Fibroblast of gingiva (primary cell): ENCODE measurements at places on chromosomes 2 and 18.

DNA sequence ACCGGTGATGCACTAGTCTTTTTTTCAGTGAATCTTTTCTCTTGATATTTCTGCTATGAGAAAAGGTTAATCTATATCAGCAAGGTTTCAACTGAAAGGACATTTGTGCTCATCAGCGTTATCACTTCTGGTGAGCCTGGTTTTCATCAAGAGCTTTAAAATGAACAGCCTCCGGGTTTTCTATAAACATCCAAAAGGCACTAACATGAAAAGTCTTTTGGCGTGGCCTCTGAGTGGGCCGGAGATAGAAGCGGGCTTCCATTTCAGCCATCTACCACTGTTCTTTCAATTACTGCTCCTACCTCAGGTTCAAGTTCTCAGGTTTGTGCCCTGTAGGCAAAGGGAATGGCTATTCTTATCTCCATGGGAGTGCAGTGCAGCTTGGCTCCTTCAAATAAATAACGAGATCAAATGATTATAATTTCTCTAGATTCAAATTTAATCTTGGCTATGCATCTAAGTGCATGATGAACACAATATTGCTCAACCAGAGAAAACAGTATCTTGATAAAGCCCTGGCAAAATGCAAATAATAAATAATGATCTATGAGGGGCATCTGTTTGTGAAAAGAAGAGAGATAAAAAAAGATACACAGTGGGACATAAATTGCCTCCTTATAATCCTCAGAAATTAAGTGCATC, 314.8 kb downstream of the CDH2 start:
- no peak for DNase-seq

- DNase-seq = peak; percentile 72
Measured at GRCh38 chr2:187554011-187554703, at the start of gene TFPI. TSS of gene TFPI (minus strand) at chr2:187554435. CDS start at chr2:187503768, 50,667 bp downstream.

DNA sequence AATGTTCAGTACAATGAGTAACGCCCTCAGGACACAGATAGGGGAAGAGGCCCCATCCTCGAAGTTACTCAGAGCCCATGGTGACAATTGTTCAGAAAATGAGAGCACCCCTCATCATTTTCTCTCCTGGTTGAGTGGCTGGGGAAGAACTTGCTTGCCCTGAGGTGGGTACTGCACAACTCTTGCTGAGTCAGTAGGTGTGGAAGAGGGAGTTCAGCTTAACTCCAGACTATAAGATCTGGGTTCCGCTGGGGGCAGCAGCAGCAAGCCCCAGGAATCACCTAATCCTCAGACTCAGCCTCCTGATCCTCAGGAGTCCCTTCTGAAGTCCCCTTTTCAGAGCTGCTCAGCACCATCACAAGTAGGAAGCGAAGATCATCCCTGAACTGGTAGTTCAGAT, 123.7 kb downstream of the PIEZO2 start:
- no peak for DNase-seq

DNA sequence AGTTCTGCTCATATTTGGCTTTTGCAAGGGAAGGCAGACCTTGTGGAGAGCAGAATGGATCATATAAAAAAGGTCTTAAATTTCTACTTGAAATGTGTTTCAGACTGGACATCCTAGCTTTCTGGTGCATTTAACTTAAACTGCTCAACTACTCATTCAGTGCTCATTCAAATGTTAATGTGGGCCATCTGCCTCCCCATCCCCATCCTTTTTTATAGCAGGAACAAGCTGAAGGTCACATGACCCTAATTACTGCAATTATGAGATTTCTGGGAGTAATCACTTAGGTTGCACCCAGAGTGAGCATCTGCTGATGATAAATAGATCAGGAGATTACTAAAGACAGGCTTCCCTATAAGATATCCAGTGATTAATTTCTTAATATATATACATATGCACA, 96.1 kb downstream of the MAP2 start:
- DNase-seq = no peak

- peak; percentile 23 for DNase-seq
Measured at GRCh38 chr2:232890896-232891601, 21.0 kb downstream of the SNORC start.

DNA sequence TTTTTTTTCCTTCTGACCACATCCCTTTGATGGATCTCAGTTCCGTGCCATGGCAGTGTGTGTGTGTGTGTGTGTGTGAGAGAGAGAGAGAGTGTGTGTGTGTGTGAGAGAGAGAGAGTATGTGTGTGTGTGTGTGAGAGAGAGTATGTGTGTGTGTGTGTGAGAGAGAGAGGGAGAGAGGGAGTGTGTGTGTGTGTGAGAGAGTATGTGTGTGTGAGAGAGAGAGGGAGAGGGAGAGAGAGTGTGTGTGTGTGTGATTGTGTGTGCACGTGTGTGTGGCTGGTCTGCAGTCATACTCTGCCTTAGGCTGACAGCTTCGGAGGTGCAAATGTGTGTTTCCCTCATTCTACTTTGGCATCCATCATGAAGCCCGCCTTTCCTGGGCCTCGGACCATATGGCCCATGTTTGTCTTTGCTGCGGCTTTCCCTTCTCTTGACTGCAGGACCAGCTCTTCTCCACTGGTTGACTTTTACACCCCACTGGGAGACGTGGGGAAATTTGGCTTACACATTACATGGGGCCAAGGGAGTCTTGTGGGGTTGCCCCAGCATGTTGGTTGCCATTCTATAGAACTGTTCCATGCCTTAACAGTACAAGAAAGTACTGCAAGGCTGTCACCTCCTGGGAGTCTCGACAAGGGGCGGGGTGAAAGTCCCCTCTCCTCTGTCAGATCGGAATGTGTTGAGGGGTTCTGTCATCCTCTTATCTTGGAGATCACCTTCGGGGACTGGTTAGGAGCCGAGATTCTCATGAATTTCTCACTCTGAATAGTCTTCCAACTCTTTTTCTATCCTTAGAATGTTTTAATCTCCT, 21.6 kb downstream of the TSN start:
- no peak for DNase-seq

DNA sequence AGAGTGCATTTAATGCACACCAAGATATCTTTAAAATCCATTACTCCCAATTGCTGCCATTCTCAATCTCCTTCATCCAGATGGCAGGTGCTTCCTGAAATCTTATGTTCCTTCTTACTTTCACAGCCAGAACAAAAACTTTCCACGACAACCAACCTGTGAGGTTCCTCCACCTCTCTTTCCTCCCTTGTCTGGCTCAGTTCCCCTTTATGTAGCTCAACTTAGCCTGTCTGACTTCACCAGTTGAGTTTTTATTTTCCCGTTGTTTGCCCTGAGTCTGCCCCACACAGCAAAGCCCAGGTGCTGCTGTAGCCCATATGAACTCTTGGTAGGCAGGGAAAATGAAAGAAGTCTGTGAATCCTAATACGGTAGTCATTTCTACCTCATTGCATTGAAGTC, 112.5 kb downstream of the MREG start:
- no peak for DNase-seq

DNA sequence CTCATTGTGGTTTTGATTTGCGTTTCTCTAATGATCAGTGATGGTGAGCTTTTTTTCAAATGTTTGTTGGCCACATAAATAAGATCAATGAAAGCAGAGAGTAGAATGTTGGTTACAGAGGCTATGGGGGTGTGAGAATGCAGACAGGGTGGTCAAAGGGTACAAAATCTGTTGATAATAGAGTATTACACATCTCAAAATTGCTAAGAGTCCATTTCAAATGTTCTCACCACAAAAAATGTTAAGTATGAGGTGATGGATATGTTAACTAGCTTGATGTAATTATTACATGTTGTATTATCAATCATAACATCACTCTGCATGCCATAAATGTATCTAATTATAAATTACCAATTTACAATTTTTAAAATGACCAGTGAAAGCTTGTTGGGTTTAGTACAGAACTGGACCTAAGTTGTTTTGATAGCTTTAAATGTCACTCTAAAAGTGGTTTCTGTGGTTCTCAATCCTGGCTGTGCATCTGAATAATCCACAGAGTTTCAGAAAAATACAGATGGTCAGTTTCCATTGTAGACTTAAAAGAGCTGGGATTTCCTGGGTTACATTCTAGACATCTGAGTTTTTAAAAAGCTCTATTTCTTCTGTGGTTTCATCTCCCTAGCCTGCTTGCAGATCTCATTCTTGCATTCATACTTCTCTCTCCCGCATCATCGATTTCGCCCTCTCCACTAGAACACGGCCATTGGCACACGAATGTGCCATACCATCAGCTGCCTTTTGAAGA, 286.0 kb upstream of the LYPD1 start:
- no peak for DNase-seq

DNA sequence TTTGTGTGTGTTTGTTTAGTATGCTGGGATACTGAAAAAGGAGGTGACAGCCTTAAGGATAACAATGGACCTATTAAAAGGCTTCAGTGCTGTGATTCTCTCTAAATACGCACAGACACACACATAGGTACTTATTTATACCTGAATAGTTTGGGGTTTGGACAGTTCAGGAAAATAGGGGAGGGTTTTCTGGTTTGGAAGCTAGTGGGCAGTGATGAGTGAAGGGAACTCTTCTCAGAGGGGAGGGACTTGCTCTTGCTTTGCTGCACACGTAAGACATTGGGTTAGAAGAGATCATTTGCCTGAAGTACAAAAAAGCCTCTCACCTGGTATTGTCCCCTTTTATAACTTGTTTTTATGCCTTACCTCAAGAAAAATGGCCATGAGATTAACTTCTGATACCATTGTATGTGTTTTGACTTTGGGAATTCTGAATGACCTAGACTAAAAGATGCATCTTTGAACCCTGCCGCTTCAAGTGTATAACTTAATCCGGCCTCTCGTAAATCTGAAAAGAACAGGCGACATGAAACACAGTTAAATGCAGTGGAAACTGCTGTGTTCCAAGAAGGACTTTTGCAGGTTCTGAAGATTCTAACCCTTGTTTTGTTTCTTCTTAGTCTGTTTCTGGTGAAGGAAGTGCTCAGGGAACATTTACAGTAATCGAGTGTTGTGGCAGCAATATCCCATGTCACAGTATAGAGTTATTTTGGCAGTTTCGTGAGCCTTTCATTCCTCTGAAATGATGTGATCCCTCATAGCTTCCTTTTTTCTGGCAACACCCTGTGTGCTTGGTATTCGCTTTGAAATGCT, 2.5 kb downstream of the CRIM1 start:
- peak; percentile 79 for DNase-seq

- no peak for DNase-seq
Measured at GRCh38 chr2:190343089-190343535, 277 bp upstream of the INPP1 start.

GRCh38 chr2:239734436-239735005, 290.6 kb downstream of the NDUFA10 start:
- DNase-seq = no peak
